Activated T-helper 2 cell treated with anti-CD3 and anti-CD28 coated beads, Interferon-gamma antibody, Interleukin-2, Interleukin-4, amounts not matched to agents 10 μg/mL and 5 μg/mL and 100 μg/mL, durations not matched to agents 14 hours and 24 hours and 36 hours (primary cell): ENCODE measurements at places on chromosomes 2 and 18. TPM values are rescaled to one million over a fixed set of nuclear protein-coding genes. Genes with fewer than 3 reads are reported as not detected.

DNA sequence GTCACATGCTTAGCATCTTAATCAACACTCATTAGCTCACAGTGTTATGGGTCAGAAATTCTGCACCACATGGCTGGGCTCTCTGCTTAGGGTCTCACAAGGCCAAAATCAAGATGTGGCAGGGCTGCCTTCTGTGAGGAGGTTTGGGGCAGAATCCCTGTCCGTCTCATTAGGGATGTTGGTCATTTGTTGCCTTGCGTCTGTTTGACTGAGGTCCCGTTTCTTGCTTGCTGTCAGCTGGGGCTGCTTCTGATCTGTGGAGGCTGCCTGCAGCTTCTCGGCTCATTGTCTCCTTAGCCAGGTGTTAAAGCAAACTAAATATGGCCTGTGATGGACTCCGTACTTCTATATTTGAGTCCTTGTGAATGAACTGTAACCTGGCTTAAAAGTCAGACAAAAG, 146.5 kb downstream of the NDUFA10 start:
- H3K27ac ChIP-seq, result no peak overlapping the region
- no peaks in the 10 kb centered on the region for H3K36me3 ChIP-seq

DNA sequence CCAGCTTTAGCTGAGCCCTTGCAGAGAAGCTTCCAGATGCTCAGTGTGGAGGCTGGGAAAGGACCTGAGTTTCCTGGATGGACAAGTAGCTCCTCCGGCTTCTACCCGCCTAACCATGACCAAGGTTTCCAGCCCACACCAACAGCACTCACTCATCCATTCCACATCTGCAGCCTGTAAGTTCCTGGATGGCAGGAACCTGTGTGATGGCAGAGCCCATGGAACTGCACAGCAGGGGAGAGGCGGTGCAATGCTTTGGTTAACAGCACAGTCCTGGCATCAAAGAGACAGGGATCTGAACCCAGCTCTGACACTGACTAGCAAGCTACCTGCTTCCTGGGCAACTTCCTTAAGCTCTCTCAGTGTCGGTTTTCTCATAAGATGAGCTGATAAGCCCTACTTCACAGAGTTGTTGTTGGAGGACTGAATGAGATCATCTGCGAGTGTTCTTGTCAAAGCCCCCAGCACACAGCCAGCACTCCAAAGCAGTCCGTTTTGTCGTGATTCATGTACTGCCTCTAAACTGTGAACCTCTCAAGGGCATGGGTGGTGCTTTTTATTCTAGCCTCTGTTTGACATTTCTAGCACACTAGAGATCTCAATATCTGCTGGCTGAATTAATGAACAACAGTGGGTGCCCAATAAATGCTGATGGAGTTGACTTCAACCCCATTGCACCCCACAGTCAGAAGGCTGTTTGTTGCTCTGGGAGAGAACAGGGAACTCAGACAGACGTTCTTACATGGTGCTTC, 41.6 kb upstream of the OTOF start:
- no peaks in the 10 kb centered on the region for H3K36me3 ChIP-seq
- peaks cover 8% of the 10 kb centered on the region for H3K27me3 ChIP-seq
- H3K27ac ChIP-seq, result no peak overlapping the region
- no peak for DNase-seq
- peaks cover 8% of the 10 kb centered on the region for H3K4me1 ChIP-seq
- H3K4me3 ChIP-seq, result no peak overlapping the region

- no peak for DNase-seq
- no peak overlapping the region for H3K4me3 ChIP-seq
- peaks cover 37% of the 10 kb centered on the region for H3K4me1 ChIP-seq
- H3K27ac ChIP-seq, result no peak overlapping the region
Measured at GRCh38 chr2:31382452-31383120, 32.0 kb downstream of the XDH start.

GRCh38 chr2:27715318-27716210, 51.9 kb downstream of the SLC4A1AP start:
- no peaks in the 10 kb centered on the region for H3K36me3 ChIP-seq
- no peak overlapping the region for H3K27ac ChIP-seq
- H3K4me3 ChIP-seq, result no peak overlapping the region
- no peak for DNase-seq

STPG4 gene
- not detected in 2 replicates for total RNA-seq

GLS gene
- 195 and 201 TPM in 2 replicates for total RNA-seq

SNTG2 gene
- not detected in 2 replicates for total RNA-seq

TXNDC9 gene
- total RNA-seq, result 36.2 and 37.0 TPM in 2 replicates
